ENCODE measurements at places on chromosomes 6 and 20.

DNA sequence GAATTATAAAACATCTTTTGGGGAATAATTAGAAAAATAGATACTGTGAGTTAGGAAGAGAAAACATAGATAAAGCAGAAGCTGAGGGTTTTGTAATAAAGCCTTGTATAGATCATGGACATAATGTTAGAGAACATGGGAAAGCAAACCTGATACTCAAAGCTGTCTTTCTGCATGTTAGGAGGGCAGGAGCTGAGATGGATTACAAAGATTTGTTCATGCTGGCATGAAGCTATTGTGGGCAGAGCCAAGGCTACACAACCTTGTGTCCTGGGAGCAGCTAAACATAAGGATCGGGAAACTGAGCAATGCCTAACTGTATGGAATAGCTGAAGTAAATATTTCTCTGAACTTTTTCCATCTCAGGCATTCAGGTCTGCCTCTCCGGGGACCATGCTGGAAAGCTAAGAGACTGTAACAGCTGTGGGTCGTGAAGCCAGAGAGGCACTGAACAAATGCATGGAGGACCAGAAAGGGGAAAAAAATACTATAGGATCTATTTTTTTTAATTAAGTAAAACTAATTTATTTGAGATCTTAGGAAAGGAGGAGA, 28.2 kb upstream of the CNKSR3 start:
- no peak for DNase-seq

DNA sequence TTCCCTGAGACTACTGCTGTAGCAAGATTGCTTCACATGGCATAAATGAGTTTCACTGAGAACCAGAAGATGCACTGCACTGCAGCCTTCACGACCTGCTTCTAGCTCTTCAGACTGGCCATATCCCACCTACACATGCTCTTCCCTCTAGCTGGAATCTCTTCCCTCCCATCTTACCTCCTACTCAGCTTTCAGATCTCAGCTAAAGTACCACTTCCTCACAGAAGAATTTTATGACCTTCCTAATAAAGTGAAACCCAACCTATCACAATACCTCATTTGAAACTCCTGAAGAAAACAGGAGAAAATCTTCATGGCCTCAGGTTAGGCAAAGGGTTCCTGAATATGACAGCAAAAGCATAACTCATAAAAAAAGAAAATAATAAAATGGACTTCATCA, 99.9 kb downstream of the DTNBP1 start:
- no peak for DNase-seq

- no peak for DNase-seq
Observed at GRCh38 chr6:88380083-88380482, 213.9 kb upstream of the CNR1 start.

DNA sequence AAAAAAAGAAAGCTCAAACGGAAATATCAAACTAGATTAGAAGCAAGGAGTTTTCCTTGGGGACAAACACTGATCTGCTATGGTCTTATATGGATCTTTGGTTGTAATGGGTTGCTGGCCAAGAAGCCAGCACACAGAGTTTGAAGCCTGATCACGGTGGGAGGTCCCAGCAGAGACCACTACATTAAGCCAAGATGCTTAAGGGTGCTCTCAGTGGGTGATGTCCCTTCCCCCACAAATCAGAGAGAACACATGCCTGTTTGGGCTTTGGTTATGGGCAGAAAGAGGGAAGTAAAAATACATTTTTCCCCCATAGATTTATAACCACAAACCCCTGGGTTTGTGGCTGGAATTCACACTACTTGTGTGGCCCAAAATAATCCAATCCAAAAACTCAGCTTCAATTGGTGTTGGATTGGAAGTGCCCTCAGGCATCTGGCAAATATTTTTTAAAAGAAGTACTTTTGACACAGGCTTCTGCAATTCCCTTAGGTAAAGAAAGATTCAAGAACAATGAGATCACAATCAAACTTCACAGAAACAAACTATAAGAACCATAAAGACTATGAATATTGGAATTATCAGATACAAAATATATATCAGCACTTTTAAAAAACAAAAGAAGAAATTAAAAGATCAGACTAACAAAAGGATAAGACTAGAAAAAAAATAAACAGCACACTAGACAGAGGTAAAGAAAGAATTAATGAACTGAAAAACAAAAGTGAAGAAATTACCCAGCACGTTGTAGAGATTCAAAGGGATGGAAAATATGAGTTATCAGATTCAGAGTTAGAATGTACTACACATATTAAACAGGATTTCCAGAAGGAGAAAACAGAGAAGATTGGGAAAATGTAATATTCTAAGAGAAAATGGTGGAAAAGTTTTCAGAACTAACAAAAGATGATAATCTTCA, 44.7 kb downstream of the ESF1 start:
- no peak for DNase-seq

DNA sequence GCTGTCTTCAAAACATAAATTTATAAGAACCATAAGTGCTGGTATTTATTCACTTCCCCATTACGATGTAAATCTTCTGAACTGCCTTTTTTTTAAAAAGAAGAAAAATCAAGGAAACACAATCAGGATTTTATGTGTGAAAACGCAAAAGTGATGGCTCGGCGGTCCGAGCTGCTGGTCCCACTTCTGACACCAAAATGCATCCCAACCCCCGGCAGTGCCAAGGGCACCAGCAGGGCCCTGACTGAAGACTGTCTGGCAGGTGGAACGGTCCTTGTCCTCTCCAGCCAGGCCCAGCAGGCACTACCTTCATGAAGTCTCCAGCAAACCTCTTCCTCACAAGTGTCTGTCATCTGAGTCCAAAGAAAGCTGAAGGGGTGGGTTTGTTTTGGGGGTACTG, 41.2 kb downstream of the TBC1D7 start:
- no peak for DNase-seq

DNA sequence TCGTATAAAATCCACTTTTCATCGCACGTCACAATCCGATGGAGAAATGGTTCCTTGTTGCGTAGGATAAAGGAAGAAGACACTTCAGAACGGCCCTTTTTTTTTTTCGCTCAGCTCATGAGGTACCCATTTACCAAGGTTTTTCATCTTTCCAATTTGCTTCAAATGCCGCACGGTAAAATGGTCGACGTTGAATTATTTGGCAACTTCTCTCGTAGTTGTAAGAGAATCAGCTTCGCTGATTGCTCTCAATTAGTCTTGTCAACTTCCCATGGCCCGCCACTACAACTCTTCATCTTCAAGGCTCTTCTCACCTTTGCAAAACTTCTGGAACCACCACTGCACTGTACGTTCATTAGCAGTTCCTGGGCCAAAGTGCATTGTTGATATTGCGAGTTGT, 28.8 kb downstream of the POM121L2 start:
- no peak for DNase-seq

- no peak for DNase-seq
Observed at GRCh38 chr6:53813801-53814200, 19.0 kb downstream of the LRRC1 start.

DNA sequence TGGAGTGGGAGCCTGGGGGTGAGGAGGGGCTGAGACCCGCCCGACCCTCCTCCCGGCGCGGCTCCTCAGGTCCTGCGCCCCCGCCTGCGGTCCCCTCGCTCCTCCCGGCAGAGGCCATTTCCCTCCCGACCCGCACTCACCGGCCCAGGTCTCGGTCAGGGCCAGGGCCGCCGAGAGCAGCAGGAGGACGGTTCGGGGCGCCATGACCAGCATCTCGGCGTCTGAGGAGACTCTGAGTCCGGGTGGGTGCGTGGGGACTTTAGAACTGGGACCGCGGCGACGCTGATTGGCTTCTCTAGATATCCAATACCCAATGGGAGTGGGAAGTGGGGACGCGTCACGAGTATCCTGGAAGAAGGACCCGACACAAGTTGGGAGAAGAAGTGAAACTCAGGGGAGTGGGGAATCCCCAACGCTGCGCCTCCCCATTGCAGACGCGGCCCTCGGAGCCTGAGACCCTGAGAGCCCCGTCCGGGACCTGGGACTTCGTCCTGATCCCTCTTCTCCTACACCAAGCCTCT, at the start of gene HLA-B:
HLA-B (minus strand) TSS at position 234 of the 521 bp plus-strand sequence; CDS start at position 213, 21 bp downstream.
- peak; percentile 77 for DNase-seq

DNA sequence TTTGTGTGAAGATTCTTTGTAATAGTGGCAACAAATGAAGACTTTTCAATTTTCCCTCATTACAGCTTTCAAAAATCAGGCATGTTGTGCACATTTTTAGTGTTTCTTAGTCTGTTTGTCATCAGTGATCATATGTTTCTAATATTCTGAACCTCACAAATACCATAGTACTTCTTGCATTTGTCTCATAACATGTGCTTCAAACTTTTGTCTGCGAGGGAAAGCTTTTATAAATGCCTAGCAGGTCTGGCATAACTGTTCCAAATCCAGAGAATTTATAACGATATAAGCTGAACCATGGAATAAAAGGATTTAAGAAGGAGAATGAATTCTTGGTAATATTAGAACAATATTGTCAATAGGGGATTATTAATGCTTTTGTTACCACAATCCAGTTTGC, 670.2 kb downstream of the RFPL4B start:
- no peak for DNase-seq

- no peak for DNase-seq
Observed at GRCh38 chr6:35343092-35343834, 905 bp downstream of the PPARD start.

DNA sequence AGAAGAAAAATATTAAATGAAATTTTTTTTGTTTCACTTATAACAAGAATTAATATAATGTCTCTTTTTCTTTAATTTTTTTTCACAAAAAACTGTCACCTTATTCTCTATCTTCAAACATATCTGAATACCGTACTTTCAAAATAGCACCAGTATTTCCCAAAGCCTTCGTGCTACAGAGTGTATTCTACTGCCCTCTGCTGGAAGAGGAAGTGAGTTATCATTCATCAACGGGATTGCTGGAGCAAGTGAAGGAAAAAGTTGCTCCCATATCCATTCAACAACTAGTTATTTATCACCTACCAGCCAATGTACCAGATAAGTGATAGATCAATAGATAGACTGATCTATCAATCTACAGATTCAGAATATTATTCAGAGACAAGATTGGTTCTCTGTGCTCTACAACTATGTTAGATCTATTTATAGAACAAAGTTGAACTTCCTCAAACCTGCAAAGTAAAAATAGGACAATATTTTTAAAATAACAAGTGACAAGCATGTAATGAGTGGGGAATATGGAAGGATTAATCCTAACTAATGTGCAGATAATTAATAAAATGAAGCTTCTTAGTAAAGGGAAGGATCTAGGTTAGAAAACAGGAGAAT, 26.7 kb upstream of the TFAP2B start:
- DNase-seq, result no peak

DNA sequence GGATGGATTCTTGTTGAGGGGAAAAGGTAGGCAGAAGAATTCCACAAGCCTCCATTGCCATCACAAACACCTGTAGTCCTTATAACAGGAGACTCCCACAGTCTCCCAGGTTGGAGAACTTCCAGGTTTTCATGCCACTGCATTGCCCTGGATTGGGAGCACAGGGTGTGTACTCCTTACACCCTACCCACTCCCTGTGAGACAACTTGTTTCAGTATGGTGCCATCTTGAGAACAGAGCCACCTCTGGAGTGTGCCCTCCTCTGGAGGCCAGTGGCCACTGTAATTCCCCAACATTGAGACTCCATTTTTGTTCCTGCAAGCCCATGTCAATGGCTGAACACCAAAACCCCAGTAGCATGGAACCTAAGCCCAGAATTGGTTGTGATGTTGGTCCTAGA, 123.5 kb upstream of the LAMA2 start:
- no peak for DNase-seq

DNA sequence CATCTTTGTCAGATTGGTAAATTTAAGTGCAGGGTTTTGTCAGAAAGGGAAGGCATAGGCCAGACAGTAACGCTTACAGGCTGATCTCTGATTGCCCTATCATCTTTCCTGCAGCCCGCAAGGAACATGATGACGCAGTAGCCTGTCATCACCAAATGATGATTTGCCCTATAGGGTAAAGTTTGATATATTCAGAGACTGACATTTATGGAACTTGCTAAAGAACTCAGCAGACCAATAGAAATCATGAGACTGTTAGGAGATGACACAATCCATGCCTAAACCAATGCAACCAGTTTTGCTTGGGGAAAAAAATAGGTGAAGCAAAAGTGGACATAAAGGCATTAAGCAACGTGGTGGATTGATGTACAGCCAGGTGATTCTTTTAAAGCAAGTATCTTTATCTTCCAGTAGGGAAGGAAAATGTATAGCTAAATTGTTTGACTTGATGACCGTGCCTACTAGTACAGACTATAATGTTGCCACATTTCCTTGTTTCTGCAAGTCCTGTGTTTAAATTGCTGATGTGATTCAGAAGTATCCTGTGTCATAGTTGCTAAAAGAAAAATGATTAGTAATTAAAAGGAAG, 2.4 kb downstream of the NUS1 start:
- no peak for DNase-seq

- DNase-seq, result no peak
Observed at GRCh38 chr6:135073217-135073616, 18.6 kb upstream of the HBS1L start.

- DNase-seq, result no peak
Observed at GRCh38 chr6:15322781-15323536, 77.1 kb downstream of the JARID2 start.

DNA sequence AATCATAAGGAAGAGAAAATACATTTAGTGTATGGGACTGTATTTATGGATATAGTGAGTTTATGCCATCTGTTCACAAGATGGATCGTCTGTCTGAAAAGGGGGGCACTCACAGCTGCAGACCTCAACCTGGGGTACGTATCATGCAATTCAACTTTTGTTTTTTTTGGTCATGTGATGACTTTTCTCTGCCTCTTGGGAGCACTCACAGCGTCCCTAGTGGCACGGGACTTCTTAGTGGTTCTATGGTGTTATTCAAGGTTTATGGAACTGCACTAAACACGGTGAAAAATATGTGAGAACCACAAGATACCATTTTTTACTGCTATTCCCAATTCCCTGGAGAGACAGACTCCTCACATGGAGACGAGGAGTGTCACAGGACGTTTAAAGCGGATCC, 60.4 kb upstream of the MPC1 start:
- DNase-seq, result no peak

- no peak for DNase-seq
Observed at GRCh38 chr6:82875573-82876185, 190.0 kb downstream of the UBE3D start.

DNA sequence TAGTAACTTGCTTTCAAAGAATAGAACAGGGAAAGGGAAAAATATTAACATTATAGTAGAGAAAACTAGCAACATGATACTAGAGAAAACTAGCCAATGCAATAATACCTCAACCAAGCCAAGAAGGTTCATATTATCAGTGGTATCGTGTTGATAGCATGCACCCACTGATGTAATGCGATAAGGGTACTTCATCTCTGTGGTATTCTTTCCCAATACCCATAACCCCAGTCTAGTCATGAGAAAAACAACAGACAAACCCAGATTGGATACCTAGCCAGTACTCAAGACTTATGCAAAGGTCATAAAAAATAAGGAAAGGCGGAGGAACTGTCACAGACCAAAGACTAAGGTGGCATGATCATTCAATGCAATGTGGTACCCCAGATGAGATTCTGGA, 21.0 kb downstream of the BLOC1S5 start:
- DNase-seq, result no peak

- DNase-seq, result no peak
Observed at GRCh38 chr6:17281100-17281496, at the start of gene RBM24. Gene RBM24 (plus strand): TSS chr6:17281361. CDS start chr6:17281582, 221 bp downstream.

All from T-cell (primary cell).